ENCODE measurements at places on chromosomes 12 and 14.
A peak's percentile ranks its signal among the peaks of the same experiment; 100 is the strongest.

- peak; percentile 58 for DNase-seq
Observed at GRCh38 chr12:674272-674781, 11.1 kb upstream of the NINJ2 start.

- DNase-seq: no peak
Observed at GRCh38 chr14:71231521-71232393, 324.5 kb downstream of the PCNX1 start.

DNA sequence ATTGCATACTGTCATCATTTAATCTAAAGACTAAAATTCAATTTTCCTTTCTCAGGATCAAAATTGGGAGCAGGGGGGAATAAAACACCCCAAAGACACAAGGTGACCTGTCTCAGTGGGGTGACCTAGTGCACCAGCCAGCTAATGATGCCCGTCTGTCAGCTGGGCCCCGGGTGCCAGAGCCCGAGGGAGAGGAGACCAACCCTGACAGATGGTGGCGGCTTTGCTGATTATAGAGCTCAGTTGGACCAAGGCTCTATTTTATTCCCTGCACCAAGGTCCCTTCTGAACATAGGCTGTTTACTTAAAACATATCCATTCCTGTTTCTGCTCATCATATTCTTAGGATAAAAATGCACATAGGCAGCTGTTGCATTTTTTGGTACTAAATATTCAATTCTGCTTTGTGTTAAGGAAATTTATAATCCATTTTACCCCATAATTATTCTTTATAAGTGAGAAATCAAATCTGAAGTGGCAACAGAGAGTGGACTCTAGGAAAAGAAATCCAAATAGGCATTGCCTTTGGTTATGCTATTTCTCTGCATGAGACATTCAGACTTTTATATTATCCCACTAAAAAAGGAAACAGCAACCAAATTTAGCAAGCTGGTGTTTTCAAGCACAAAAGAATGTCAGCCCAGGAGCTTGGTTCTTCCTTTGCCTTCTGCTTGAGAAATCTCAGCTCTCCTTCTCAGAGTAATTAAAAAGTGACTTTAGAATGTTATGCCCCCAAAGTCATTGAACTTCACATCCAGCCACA lies 96.8 kb upstream of the IFNG-AS1 start:
- DNase-seq: no peak

DNA sequence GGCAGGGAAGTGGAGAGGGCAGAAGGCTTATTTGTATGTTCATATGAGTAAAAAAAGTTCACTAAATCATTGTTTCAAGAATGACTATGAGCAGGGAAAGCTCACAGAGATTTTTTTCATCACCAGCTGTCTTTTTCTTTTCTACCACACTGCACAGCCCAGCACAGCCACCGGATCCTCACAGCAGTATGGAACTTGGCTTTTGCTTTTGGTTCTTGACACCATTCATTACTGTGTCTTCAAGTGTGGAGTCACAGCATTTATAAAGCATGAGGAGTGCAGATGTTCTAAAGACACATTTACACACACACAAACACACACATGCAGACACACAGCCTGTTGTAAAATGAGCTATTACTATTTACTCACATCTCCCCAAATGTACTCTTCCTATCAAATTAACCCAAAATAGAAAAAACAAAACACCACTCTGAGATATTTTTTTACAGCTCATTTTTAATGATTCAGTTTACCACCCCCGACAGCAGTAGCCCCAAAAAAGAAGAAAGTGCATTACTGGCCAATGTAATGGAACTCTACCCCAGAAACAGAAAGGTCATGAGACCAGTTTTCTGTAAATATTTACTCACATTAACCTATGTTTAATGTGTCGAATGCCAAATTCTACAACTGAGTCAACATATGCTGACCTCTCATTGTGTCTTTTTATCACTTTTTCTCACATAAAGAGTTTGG lies 60.5 kb downstream of the BTG1 start:
- no peak for DNase-seq

GRCh38 chr12:107469011-107469410 lies 216.6 kb upstream of the PWP1 start:
- DNase-seq: no peak

- no peak for DNase-seq
Observed at GRCh38 chr12:66668311-66668710, 10.6 kb downstream of the GRIP1 start.

DNA sequence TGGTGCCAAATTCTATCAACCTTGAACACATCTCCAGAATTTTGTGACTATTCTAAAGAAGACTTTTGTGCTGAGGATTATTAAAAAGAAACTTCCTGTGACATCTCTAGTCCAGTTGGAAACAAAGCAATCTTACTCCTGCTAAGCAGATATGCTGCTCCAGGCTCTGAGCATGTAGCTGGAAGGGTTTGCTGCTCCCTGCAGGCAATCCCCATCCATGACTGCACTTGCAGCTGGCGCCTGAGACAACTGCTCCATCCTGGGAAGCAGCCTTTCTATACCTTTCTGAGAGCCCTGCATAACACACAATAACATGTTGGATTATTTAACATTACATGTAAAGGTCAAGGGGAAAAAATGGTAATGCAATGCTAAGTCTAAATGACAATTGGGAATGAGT lies 105.1 kb downstream of the NDUFA12 start:
- DNase-seq: no peak

DNA sequence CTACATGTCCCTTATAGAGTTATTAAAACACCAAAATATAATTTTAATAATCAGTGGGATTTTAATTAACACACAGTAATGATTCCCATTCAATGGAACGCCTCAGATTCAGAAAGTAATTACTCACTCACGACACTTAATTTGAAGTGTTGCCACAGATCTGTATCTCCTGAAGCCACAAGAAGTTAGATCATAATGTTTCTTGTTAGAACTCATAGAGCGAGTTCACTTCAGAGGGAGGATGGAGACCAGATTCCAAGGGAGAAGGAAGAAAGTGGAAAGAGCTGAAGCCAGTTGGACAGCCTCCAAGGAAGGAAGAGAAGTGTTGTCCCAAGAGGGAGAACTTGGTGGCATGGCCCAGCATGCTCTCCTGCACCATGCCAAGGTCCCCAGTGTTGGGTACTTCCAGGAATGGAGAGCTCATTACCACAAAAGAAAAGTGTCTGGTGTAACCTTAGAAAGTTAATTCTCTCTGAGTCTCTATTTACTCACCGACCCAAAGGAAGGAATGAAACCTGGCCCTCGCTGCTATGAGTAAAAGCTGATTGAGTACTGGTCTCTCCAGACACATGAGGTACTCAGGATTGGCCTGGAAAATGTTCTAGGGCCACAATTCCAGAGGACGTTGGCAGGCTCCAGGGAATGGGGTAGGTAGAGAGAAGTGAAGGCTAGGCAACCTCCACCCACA lies 305.4 kb downstream of the BCL11B start:
- no peak for DNase-seq

DNA sequence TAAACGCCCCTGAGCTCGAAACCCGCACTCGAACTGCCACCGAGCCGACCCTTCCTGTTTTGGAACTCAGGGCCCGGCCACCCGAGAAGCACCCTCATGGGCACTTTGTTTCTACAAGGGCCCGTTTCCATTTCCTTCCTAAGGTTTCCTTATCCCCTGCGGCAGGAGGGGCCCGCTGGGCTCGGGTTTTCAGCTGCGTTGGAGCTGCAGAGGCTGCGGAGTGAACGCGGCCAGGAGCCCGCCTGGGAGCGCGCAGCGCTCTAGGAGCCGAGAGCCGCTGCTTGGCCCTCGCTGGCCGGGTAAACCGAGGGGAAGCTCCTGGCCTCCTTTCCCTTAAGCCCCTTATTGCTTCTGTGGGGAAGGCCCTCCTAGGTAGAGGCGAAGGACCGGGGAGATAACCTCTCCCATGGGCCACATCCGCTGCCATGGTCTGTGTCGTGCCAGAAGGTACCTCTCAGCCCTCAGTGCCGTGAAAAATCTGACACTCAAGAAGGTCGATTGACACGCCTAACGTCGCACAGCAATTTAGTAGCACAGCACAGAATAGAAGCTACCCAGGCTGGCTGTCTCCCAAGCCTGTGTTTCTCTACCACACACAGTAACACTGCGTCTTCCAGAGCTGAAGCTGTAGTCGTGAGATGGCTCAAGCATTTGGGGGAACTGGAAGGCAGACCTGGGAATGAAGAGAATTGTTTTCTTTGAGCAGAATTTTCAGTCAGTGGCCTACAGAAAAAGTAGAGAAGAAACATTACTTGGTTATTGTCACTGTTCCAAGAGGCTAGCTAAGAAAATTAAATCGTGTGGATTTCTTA lies 12.9 kb upstream of the CALM1 start:
- DNase-seq: peak; percentile 37

- DNase-seq: no peak
Observed at GRCh38 chr14:50015716-50016115, 100.7 kb downstream of the VCPKMT start.

DNA sequence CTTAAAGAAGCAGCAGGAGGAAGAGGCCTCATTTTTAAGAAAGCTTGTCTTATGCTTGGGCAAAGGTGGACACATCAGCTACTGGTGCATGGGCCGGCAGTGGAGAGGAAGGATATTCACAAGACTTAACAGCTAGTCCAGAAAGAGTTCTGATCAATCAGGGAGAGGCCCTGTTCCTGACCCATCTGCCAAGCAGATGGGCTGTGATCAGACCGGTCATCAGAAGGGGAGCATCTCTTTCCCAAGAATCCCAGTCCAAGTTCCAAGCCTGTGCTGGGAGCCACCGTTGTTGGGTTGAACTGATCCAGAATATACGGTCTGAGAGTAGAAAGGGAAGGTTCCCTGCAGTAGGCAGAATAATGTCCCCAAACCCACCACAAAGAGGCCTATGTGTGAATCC lies 32.7 kb upstream of the SOCS2 start:
- DNase-seq: no peak

- DNase-seq: no peak
Observed at GRCh38 chr12:33296529-33296928, 143.1 kb downstream of the SYT10 start.

- DNase-seq: no peak
Observed at GRCh38 chr12:93676408-93677194, 574 bp upstream of the CRADD start.

GRCh38 chr14:74525361-74525851 lies 31.8 kb downstream of the ISCA2 start:
- no peak for DNase-seq

DNA sequence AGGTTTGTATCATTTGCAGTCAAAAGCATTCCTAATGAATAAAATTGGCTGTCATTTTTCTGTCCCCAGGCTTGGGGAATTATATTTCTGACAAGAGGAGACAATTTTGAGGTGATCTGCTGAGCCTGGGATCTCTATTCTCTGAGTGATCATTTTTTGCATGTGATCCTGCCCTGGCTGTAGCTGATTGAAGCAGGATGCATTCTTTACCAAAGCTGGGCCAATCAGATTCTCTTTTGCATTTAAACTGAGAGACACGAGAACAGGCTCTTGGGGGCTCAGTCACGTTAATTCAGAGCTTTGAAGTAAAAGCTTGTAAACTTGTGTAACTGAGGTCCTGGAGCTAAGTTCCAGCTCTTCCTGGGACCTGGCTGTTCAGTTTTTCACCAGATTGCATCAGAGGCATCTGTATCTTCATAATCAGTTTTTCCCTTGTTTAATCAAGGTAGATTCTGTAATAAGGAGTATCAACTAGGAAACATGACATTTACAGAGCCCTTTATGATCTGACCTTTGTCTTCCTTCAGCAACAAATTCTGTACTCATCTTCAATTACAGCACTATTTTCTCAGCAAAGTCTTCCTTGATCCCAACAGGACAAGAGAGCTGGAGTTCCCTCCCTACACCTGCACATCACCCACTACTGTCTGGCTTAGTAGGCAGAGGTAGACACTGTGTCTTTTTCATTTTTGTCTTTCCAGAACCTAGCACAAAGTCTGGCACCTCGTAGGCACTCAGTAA lies 35.0 kb upstream of the MANSC4 start:
- DNase-seq: no peak

DNA sequence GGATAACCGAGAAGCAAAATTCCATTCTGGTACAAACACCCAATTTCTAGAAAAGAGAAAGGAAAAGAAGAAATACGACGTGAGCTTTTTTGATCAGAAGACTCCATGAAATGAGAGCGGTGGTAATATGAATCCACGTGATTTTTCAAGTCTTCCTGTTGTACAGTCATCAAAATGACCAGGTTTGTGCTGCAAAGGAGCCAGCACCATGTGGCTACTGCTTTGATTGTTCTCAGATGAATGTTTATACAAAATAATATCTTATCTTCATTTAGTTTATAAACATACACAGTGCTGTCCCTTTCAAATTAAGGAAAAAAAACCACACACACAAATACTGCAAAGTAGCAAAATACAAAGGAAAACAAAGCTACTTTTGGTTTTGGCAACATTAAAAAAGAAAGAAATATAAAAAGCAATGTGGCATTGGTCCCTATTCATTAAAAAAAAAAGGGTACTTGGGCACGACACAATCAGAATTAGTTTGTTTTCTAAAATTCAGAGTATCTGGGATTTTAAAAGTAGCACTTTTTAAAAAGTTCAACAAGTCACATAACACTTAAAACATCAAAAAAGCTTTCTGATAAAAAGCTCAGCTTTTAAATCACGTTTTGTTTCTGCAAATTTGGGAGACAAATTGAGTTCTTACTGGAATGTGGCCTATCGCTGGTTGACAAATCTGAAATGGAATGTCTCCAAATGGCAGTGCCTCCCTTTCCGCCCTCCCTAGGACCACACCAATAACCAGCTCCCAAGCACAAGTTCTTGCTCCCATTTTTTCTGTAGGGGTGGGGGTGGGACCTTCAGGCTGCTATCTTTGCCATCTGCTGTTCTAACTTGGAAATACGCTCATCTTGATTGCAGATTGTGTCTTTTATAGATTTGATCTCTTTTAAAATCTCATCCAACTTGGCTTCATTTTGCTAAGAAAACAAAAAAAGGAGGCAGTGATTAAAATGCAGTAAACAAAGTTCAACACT lies 13.2 kb upstream of the SELPLG start:
- DNase-seq: no peak

DNA sequence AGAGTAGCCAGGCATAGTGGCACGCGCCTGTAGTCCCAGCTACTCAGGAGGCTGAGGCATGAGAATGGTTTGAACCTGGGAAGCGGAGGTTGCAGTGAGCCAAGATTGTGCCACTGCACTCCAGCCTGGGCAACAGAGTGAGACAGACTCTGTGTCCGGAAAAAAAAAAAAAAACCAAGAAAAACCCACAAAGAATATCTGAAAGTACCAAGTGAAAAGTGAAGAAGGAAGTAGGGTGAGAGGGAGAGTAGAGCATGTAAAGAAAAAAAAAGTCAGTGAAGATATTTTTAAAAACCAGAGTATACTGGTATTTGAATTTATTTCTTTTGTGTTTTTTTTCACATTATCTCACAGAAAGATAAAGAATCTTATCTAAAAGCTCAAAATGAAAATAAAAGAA lies 43.3 kb upstream of the ISM2 start:
- DNase-seq: no peak

- DNase-seq: peak; percentile 65
Observed at GRCh38 chr14:68627868-68628604, 164.8 kb downstream of the ZFP36L1 start.
